SJCRH30 (cell line): ENCODE measurements at places on chromosomes 12 and 14. TPM values are rescaled to one million over a fixed set of nuclear protein-coding genes. Genes with fewer than 3 reads are reported as not detected.

DNA sequence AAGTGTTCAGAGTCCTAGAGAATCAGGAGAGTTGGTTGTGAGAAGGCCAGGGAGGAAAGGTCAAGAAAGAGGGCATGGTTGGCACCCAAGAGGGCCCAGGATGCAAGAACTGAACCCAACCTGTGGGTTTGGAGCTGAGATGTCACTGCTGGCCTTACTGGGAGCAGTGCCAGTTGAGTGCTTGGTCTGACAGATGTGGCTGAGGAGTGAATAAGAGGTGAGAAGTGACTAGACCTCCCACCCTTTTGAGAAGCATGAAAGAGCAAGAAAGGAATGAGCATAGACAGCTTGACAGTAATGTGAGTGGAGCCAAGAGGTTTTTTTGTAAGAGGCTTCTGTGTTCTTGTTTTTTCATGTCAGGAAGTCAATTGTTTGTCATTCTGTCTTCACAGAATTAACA, 95.3 kb downstream of the FGD4 start:
- DNase-seq, result no peak

- DNase-seq, result no peak
These were observed 68.2 kb downstream of the DAD1 start for GRCh38 chr14:22520796-22521195.

DNA sequence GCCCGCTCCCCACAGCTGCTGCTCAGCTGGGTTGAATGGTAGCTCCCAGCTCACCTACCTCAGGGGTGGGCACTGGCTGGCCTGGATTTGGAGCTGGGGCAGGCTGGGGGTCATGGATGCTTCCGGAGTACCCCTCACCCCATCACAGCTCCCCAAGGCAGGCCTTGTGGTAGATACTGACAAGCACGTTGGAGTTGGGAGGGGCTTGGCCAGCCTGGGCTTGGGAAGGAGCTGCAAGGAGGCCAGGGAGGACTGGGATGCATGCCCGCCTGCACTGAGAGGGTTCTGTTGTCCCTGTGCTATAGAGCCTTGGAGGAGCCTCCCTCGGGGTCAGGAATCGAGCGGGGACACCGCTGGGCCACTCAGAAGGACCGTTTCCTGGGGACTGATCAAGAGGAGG, 14.2 kb downstream of the TMEM63C start:
- DNase-seq, result no peak

GRCh38 chr14:49970474-49971147, 77.7 kb downstream of the ARF6 start:
- DNase-seq, result no peak

- no peak for DNase-seq
These were observed 30.2 kb downstream of the LIMA1 start for GRCh38 chr12:50252977-50253602.

GRCh38 chr14:100098171-100098570, 32.9 kb downstream of the EVL start:
- no peak for DNase-seq

The TAS2R9 gene
- total RNA-seq, result 0.15 and 0.16 TPM in 2 replicates

GRCh38 chr12:124123296-124124000, 150.4 kb downstream of the ZNF664 start:
- DNase-seq, result no peak

The DICER1 gene
- total RNA-seq, result 198 and 202 TPM in 2 replicates

- no peak for DNase-seq
These were observed 71.7 kb downstream of the ELK3 start for GRCh38 chr12:96265836-96266235.

DNA sequence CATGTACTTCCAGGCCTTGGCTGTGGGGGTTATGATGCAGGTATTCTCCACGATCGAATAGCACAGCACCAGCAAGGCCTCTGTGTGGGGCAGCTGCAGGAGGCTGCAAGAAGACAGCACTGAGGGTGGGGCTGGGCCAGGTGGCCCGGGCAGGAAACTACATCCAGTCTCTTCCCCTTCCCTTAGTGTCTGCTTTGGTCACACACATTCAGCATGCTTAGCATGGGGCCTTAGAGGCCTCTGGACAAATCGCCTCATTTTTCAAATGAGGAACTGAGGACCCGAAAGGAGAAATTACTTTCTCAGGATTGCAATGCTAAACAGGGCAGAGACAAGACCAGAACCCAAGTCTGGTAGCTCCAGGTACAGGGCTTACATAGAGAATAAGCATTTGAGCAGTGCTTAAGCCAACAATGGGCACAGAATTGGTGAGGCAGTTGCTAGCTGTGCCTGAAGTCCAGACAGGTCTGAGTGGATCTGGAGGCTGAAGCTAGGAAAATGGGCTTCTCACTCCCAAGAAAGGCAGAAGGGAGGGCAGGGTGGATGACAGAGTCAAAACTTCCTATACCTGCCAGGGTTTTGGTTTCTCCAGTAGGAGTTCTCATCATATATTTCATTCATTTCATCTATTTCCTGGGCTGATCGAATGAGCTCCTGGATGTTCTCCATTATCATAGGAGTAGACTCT, 3.5 kb downstream of the ACRBP start:
- no peak for DNase-seq

GRCh38 chr12:103751600-103751999, 89.4 kb downstream of the NT5DC3 start:
- DNase-seq, result peak; percentile 80

GRCh38 chr12:56941299-56942017, 7.2 kb upstream of the SDR9C7 start:
- DNase-seq, result no peak

The GLI1 gene
- total RNA-seq, result 171 and 174 TPM in 2 replicates

GRCh38 chr12:48956279-48957140, 777 bp downstream of the ARF3 start:
- peak; percentile 95 for DNase-seq

The SEC23A gene
- total RNA-seq, result 144 and 147 TPM in 2 replicates

DNA sequence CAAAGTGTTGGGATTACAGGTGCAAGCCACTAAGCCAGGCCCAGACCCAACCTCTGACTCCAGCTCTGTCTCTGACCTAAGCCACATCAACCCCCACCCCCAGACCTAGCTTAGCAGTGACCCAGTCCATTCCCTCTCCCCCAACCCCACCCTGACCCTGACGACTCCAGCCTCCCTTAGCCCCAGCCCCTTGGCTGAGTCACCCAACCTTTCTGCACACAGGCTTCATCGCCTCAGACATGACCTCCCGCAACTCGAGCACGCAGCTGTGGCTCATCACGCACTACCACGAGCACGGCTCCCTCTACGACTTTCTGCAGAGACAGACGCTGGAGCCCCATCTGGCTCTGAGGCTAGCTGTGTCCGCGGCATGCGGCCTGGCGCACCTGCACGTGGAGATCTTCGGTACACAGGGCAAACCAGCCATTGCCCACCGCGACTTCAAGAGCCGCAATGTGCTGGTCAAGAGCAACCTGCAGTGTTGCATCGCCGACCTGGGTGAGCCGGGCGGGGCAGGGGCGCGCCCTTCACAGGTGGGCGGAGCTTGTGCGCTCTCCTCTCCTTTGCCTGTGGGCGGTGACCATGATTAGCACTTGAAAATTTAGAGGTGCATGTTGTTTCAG, 7.8 kb downstream of the ACVRL1 start:
- DNase-seq, result no peak

DNA sequence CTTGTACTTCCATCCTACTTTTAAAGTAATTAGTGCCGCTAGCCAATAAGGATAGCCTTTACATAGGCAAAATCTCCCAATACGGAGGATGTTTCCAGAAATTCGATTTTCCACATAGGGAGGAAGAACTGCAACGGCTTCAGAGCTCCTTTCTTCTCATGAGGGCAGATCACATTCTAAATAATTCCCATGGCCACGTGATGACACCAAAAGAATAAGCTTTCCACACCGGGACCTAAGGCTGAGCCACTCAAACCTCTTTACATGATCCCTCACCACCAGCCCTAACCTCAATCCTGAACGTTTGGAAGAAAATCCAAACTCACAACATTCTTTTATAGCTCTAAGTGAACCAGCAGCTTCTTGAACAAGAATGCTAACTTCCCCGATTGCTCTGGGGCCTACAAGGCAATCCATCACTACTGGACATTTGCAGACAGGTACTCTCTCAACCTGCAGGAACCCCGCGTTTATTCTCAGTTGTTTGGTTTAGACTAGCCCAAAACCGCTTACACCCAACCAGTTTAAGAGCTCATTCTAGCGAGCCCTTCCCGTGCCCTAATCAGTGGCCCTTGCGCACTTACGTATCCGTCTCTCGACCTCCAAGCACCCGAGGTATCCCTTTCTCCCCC, 884 bp downstream of the CAPRIN2 start:
- DNase-seq, result peak; percentile 56

The NUMB gene
- 18.9 and 25.0 TPM in 2 replicates for total RNA-seq

The LIN7A gene
- 52.2 and 57.8 TPM in 2 replicates for total RNA-seq

GRCh38 chr14:85442996-85443395, 86.9 kb upstream of the FLRT2 start:
- no peak for DNase-seq
